NCI-H524 treated with DMSO at 0.1 percent for 48 hours (cell line): ENCODE measurements at places on chromosomes 6 and 20.
A peak's percentile ranks its signal among the peaks of the same experiment; 100 is the strongest.

DNA sequence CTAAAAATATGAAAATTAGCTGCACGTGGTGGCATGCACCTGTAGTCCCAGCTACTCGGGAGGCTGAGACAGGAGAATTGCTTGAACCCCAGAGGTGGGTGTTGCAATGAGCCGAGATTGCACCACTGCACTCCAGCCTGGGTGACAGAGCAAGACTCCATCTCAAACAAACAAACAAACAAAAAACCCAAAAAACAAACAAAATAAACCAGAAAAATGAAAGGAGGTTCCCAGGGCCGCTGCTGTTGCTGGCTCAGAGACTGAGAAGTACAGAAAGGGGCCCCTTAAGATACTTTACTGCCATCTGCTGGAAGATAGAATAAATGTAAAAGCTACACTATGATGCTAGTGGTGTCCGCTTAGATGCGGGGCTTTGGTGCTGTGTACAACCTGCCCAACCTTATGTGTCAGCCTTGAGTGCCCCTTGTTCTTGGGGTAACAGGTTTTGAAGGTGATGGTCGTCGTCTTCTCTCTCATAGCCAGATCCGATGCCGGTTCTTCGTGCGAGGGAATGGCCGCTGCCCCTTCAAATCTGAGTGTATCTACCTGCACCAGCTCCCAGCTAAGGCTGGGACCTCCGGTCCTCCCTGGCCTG is 2.8 kb upstream of the FANCE start:
- DNase-seq = peak; percentile 23

DNA sequence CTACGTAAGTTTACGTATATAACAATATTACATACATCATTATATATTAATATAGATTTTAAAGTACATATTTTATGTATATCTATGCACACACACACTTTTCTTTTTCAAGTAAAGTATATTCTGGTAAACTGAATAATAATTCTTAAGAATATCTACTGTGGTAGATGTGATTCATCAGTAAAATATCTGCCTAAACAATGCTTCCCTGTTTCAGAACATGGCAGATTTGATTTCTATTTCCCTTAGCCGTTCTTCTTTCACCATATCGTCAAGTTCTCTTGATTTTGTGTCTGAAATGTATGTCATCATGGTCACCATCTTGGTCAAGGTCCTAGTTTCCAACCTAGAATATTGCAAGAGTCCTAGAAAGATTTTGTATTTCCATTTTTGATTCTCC is 195.6 kb downstream of the HDGFL1 start:
- no peak for DNase-seq

- DNase-seq = peak; percentile 90
These were observed 134.0 kb downstream of the GJA10 start for GRCh38 chr6:90028066-90028778.

- DNase-seq = no peak
These were observed 187.4 kb upstream of the TAB2 start for GRCh38 chr6:149130090-149130489.

- no peak for DNase-seq
These were observed 222.4 kb downstream of the UNC5CL start for GRCh38 chr6:40816601-40817000.

- DNase-seq = no peak
These were observed 32.5 kb upstream of the TMEM244 start for GRCh38 chr6:129893640-129894039.

- DNase-seq = no peak
These were observed 577.6 kb downstream of the UTRN start for GRCh38 chr6:144862769-144863168.

DNA sequence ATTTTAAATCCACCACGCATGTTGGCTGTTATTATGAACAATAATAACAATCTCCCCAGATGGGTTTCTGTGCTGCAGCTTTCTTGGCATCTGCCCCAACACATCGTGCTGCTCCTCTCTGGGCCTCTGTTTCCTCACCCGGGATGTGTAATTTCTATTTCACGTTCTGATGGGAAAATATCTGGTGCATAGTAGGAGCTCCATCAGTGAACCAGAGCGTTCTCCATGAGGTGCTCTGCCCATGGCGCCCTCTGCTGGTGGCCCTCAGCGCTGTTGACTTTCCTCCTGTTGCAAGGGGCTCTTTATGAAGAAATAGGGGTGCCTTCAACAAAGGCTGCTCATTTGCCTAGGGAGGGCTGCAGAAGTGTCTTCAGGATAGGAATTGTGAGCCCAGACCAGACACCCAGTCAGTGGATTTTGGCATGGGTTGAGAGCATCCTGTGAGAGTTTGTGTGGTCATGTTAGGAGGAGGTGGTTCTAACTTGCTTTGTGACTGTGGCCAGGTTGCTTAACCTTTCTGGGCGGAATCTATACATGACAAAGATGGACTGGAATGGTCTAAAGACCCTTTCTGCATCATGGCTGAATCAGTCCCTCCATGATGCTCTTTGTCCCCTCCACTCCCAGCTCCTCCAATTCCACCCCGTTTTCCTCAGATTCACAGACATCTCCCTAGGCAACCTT is 8.1 kb downstream of the SCRT2 start:
- DNase-seq = no peak

GRCh38 chr6:9537381-9537780 is 877.5 kb downstream of the TFAP2A start:
- no peak for DNase-seq

GRCh38 chr6:170455335-170455979 is 97.7 kb downstream of the PSMB1 start:
- no peak for DNase-seq

GRCh38 chr20:36883977-36884535 is 8.1 kb downstream of the TLDC2 start:
- no peak for DNase-seq

DNA sequence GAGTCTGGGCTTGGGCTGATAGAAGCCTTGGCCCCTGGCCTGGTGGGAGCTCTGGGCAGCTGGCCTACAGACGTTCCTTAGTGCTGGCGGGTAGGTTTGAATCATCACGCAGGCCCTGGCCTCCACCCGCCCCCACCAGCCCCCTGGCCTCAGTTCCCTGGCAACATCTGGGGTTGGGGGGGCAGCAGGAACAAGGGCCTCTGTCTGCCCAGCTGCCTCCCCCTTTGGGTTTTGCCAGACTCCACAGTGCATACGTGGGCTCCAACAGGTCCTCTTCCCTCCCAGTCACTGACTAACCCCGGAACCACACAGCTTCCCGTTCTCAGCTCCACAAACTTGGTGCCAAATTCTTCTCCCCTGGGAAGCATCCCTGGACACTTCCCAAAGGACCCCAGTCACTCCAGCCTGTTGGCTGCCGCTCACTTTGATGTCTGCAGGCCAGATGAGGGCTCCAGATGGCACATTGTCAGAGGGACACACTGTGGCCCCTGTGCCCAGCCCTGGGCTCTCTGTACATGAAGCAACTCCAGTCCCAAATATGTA is 957 bp upstream of the VEGFA start:
- DNase-seq = no peak

DNA sequence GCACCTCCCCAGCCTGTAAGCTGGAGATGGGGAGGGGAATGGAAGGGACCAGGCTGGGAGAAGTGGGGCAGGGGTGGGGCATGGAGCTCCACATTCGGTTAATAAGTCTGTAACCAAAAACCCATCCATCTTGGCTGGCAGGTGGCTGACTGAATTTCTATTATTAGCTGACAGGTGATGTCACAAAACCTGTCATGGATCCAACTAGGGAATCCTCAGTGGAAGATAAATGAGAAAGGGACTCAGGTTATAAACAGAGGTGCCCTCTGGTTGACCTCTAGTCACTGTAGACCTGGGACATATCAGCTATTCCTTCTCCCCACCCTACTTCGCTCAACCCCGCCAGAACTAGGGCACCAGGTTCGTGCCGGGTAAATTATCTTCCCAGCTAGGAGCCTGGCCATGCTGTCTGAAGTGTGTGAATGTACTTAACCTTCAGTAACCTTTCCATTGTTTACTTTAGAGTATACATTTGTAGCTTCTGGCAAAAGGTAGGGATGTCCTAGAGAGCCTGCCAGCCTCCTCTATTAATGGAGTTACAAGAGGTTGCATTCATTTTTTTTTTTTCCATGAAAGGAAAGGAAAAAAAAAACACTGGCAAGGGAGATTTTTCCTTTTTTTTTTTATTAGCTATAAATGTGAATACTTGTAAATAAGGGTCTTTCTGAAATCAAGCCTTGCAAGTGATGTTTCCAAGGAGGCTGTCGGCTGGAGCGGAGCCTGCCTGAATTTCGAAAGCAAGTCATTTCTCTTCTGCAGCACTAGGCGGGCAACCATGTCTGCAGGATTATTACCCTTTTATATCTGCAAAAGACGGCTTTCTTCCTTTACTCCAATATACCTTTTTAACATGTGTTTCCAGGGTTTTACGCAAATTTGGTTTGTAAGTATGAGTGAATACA is 135.9 kb downstream of the TMEM242 start:
- peak; percentile 95 for DNase-seq

DNA sequence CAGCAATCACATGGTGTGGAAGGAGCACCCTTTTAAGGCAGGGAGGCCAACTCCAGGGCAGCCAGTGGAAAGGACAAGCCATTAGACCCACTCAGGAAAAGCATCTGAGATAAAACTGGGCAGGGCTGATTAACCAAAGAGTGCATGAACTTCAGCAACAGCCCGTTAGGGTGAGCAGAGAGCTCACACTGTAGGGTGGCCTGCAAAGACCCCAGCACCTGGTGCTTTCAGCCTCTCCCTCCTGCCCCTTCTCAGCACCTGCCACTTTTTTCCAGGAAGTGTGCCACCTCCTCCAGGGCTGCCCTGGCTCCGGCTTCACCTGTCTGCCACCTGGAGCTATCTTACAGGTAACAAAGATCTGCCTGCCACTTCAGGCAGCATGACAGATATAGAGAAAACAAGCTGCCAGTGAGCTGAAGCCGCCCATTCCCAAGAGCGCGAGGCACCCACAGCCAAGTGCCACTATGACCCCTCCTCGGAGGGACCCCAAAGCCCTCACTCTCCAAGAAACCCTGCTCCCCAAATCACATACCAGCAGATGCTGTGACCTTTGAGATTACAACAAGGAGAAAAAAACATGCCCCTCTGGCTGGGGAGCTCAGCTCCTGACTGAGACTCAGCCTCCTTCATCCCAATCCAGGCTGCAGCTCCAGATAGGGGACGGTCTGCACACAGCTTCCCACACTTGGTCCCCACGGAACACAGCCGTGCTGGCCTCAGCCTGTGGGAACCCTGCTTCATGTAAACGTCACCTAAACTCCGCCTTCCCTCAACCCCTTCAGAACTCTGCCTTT is 71.2 kb downstream of the ABHD12 start:
- no peak for DNase-seq

DNA sequence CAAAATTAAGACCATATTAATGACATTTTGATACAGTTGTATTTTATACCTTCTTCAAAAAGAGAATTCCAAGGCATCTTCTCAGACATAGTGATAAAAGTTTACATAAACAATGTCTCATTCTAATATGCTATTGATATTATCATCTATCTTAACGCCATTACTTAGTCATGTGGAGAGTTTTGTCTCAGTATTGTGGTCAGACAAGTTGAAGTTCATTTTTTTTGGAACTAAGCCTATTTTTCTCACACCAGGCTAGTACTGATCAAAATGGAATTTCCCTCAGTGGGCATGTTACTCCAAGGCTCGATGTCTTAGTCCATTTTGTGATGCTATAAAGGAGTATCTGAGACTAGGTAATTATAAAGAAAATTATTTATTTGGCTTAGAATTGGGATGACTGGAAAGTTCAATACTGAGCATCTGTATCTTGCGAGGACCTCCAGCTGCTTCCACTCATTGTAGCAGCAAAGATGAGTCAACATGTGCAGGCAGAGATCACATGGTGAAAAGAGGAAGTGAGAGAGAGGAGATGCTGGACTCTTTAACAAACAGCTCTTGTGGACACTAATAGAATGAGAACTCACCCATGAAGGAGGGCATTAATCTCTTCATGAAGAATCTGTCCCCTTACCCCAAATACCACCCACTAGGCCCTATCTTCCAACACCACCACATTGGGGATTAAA is 825.5 kb upstream of the MANEA start:
- DNase-seq = no peak

DNA sequence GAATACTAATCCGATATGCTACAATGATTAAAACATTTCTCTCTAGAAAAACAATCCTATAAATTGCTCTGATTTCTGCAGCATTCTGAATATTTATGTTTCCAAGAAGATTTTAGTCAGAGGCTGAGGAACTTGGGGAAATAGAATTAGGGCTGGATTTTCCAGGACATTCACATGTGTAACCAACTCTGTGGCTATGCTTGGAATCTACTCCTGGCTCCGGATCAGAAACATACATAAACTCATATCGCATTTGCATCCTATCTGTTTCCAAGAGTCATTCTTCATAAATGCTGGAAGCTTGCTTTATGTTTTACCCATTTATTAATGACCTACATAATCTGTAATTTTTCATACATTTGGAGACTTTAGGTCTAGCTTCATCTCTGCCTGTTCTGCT is 459.9 kb upstream of the MARCKS start:
- DNase-seq = no peak

DNA sequence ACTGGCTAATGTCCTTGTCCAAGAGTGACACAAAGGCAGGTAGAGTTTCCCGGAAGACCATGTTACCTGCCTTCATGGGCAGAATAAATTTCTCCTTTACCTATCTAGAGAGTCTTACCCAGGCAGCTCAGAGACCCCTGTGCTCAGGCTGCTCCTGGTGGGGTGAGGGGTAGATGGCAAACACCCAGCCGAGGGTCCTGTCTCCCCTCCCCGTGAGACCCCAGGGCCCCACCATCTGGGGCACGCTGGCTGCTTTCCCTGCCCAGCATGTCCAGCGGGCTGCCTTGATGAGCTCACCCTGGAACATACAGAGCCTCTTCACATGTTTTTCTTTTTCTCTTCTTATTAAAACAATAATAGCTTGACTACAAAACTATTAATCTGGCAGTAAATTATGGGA is 116.5 kb downstream of the EDN3 start:
- no peak for DNase-seq

DNA sequence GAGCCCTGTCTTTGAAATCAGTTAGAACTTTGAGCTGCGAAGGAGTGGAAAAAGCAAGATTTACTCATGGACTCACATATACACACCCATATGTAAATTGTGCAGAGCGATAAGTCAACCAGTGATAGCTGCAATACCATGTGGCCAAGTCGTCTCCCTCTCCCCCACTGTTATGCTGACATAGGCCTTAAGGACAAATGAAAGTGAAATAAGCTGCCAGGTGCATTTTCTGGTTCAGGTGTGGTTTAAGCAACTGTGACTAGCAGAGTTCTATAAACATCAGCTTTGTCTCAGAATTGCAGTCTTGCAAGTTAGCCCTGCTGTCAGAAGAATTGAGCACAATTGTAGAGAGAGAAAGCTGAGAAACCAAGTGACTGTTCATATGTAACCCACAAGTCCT is 9.6 kb downstream of the FAM83B start:
- no peak for DNase-seq

- DNase-seq = no peak
These were observed 594.5 kb upstream of the MAP3K7 start for GRCh38 chr6:91181416-91181815.
